ENCODE measurements at places on chromosomes 2 and 18. TPM values are rescaled to one million over a fixed set of nuclear protein-coding genes. Genes with fewer than 3 reads are reported as not detected.
A peak's percentile ranks its signal among the peaks of the same experiment; 100 is the strongest.

The FBLN7 gene
- 21.4 TPM for total RNA-seq

- peak overlapping the region; percentile 6 for H3K4me3 ChIP-seq
- no peaks in the 10 kb centered on the region for H3K27me3 ChIP-seq
- peaks cover 19% of the 10 kb centered on the region for H3K4me1 ChIP-seq
- peaks cover 2% of the 10 kb centered on the region for H3K36me3 ChIP-seq
These were observed 53.3 kb downstream of the ZNF236 start for GRCh38 chr18:76875390-76876325.

GRCh38 chr2:131413148-131413747 lies 49.3 kb upstream of the RAB6D start:
- no peak overlapping the region for H3K27ac ChIP-seq

- no peaks in the 10 kb centered on the region for H3K36me3 ChIP-seq
- no peak for DNase-seq
- H3K27ac ChIP-seq = no peak overlapping the region
- H3K4me3 ChIP-seq = no peak overlapping the region
These were observed 13.7 kb downstream of the DOCK10 start for GRCh38 chr2:225028572-225028971.

GRCh38 chr2:113200236-113200635 lies 26.5 kb downstream of the PSD4 start:
- peaks cover 22% of the 10 kb centered on the region for H3K4me1 ChIP-seq
- no peak overlapping the region for H3K27ac ChIP-seq
- peak overlapping the region; percentile 57 for H3K4me3 ChIP-seq
- DNase-seq = no peak
- no peaks in the 10 kb centered on the region for H3K36me3 ChIP-seq
- peaks cover 12% of the 10 kb centered on the region for H3K27me3 ChIP-seq

GRCh38 chr18:42436222-42436765 lies 481.3 kb downstream of the PIK3C3 start:
- H3K4me3 ChIP-seq = no peak overlapping the region
- H3K4me1 ChIP-seq = no peaks in the 10 kb centered on the region
- H3K27me3 ChIP-seq = no peaks in the 10 kb centered on the region
- no peak for DNase-seq
- H3K27ac ChIP-seq = peak overlapping the region; percentile 22

DNA sequence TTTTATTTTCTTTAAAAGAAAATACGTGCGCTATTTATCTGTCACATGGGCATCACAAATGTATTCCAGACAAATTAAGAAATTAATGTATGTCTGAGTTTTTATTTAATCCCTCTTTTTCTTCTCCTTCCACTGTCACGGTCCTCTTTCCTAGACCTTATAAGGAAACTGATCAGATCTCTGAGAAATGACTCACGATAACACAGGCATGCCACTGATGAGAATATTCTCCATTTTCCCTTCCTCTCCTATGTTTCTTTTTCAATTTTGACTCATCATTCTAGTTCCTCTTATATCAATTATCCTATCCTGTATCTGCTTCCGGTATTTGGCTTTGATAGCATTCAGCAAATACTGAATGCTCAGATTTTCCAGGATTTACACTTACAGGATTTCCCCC lies 121.8 kb downstream of the DSC3 start:
- H3K4me3 ChIP-seq = no peak overlapping the region
- H3K4me1 ChIP-seq = peaks cover 4% of the 10 kb centered on the region
- no peak for DNase-seq

DNA sequence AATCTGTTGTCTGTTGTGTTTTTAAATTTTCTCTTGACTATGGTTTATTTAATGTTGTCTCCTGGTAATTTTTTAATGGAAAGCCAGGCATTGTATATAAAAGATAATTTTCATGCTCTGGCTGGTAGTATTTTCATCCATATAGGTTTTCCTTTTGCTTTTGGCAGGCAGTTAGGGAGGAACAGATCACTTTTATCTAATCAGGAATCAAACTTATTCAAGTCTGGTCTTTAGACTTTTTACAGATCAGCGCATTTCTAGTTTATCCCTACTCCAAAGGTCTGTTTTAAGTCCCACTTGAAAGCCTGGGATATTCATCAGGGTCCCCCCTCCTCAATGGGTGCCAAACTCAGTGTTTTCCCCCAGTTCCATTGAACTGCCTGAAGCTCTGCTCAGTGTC lies 17.2 kb downstream of the PLB1 start:
- no peak overlapping the region for H3K27ac ChIP-seq
- peaks cover 39% of the 10 kb centered on the region for H3K27me3 ChIP-seq
- peaks cover 2% of the 10 kb centered on the region for H3K36me3 ChIP-seq
- DNase-seq = no peak

- no peaks in the 10 kb centered on the region for H3K27me3 ChIP-seq
- DNase-seq = no peak
- H3K27ac ChIP-seq = no peak overlapping the region
- no peaks in the 10 kb centered on the region for H3K4me1 ChIP-seq
- H3K36me3 ChIP-seq = peaks cover 33% of the 10 kb centered on the region
These were observed 27.1 kb downstream of the ASB1 start for GRCh38 chr2:238453842-238454241.

DNA sequence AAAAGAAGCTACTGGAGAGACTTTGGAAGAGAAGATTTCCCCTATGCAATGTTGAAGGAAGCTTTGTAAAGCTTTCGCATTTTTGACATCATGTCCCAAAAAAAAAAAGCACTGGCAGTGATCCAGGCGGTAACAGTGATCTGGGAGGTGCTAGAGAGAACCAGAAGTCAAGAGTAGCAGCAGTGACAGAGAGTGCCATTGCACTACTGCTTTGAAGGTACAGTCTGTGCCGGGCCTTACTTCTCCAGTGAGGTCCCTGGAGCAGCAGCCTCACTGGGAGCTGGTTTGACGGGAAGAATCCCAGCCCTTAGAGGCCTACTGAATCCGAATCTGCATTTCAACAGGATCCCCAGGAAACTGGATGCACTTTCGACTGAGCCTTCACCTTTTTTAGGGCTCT lies 50.9 kb upstream of the ATL2 start:
- no peak overlapping the region for H3K27ac ChIP-seq
- peaks cover 3% of the 10 kb centered on the region for H3K27me3 ChIP-seq
- H3K4me1 ChIP-seq = peaks cover 24% of the 10 kb centered on the region
- no peaks in the 10 kb centered on the region for H3K36me3 ChIP-seq
- H3K4me3 ChIP-seq = no peak overlapping the region

The PSD4 gene
- total RNA-seq = 2.4 TPM

The RAPH1 gene
- 25.7 TPM for total RNA-seq

GRCh38 chr18:79385708-79386341 lies 9.9 kb upstream of the NFATC1 start:
- H3K27me3 ChIP-seq = peaks cover 39% of the 10 kb centered on the region
- DNase-seq = no peak
- no peak overlapping the region for H3K4me3 ChIP-seq
- peaks cover 4% of the 10 kb centered on the region for H3K4me1 ChIP-seq
- no peaks in the 10 kb centered on the region for H3K36me3 ChIP-seq

- H3K27me3 ChIP-seq = no peaks in the 10 kb centered on the region
- no peak overlapping the region for H3K27ac ChIP-seq
- H3K4me1 ChIP-seq = no peaks in the 10 kb centered on the region
These were observed 1.7 kb upstream of the QPCT start for GRCh38 chr2:37342591-37343220.

DNA sequence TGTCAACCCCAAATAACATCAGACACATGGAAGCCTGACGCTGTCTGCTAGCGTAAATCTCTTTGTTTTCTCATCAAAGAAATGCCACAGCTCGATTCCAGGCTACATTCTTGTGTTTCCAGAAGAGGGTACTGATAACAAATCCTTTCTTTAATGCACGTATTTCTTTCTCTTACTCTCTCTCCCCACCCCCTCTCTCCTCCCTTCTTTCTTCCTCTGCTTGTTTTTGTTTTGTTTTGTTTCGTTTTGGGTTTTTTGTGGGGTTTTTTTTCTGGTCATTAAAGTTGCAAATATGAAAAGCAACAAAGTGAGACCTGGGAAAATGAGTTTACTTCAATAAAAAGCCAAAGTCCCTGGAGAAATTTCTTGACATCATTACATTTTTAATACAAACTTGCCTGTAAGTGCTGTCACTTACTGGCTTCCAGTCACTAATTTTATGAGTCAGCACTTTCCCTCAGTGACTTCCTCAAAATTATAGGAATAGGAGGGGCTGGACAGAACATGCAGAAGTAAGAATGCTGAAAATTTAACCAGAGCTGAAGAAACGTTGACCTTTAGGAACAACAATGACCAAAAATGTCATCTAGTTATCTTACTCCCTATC lies 106.7 kb upstream of the NABP1 start:
- no peaks in the 10 kb centered on the region for H3K27me3 ChIP-seq
- H3K4me3 ChIP-seq = no peak overlapping the region
- H3K4me1 ChIP-seq = peaks cover 8% of the 10 kb centered on the region

DNA sequence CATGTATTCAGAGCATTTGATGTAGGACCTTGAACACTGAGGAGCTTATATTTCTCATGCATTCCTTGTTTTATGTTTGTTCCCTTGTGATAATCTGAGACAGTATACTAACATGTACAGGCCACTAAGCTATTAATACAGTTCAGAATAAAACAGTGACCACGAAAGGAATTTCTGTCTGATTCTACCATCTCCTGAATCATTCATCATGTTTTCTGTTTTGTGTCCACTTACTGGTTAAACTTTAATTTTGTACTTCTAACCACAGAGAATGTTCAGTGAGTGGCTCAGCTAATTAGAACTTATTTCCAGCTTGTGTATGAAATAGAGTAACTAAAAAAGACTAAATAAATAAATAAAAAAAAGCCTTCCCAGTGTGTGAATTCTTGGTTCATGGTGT lies 110.4 kb downstream of the LRP1B start:
- no peaks in the 10 kb centered on the region for H3K36me3 ChIP-seq
- H3K4me1 ChIP-seq = no peaks in the 10 kb centered on the region
- no peak for DNase-seq
- no peak overlapping the region for H3K27ac ChIP-seq

The CACNB4 gene
- 6.0 TPM for total RNA-seq

DNA sequence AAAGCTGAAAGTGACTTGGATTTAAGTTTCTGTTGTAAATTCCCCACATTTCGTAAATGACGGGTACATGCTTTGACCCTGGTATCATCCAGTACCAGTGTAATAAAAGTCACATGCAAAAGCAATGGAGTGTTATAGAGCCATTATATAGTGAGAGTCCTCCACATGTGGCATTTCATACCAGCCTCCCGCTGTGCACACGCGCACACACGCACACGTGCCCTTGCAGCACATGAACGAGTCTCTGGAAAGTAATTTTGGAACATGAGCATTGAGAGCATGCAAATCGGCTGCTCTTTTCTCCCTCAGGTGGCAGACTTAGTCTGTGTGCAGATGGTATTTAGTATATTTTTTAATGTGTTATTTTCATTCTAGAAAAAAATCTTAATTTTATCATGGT lies 198.1 kb downstream of the ZNF407 start:
- no peak overlapping the region for H3K4me3 ChIP-seq
- H3K27me3 ChIP-seq = no peaks in the 10 kb centered on the region
- H3K36me3 ChIP-seq = no peaks in the 10 kb centered on the region
- peaks cover 6% of the 10 kb centered on the region for H3K4me1 ChIP-seq
- H3K27ac ChIP-seq = no peak overlapping the region

The RTN4 gene
- 204 TPM for total RNA-seq

DNA sequence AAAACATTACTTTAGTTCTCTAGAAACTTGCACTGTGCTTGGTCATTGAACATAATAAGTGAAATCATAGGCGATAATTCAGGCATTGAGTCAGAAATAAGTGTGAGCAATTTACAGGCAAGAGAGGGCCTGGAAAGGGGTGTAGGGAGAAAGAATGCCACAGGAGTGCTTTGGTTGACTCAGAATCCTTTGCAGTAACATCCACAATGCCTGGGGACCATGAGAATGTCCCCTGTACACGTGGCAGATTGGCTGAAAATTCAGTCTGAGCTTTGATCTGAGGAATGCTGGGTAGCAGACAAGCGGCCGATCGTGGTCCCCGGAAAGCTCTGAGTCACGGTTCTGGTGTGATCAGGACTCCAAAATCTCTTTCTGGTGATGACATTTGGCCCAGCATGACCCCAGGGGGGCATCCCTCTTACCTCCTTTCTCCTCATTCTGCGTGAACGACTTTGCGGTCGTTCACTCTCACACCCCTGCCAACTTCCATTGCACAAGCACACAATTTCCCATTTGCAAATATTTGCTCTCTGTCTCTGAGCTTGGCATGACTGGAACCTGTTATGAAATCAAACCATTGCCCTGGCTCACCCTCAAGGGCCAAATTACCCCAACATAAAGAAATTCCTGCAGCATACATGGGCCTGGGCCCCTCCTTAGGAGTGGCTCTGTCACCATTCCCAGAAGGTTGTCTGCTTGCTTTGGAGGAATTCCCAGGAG lies 305.0 kb upstream of the EPAS1 start:
- no peak overlapping the region for H3K4me3 ChIP-seq
- no peak for DNase-seq
- H3K27ac ChIP-seq = no peak overlapping the region
- H3K36me3 ChIP-seq = no peaks in the 10 kb centered on the region
- H3K27me3 ChIP-seq = no peaks in the 10 kb centered on the region

The NABP1 gene
- 8.9 TPM for total RNA-seq

GRCh38 chr2:151853070-151853758 lies 25.0 kb upstream of the ARL5A start:
- H3K4me3 ChIP-seq = no peak overlapping the region
- H3K4me1 ChIP-seq = peaks cover 10% of the 10 kb centered on the region
- no peak for DNase-seq
- H3K27me3 ChIP-seq = no peaks in the 10 kb centered on the region

- H3K27me3 ChIP-seq = peaks cover 3% of the 10 kb centered on the region
- H3K4me1 ChIP-seq = peaks cover 19% of the 10 kb centered on the region
- no peak overlapping the region for H3K27ac ChIP-seq
- no peaks in the 10 kb centered on the region for H3K36me3 ChIP-seq
- H3K4me3 ChIP-seq = peak overlapping the region; percentile 50
These were observed 1.2 kb downstream of the ANKRD53 start for GRCh38 chr2:70979626-70980025.

The SLC5A7 gene
- total RNA-seq = 3.0 TPM

- H3K4me3 ChIP-seq = no peak overlapping the region
- H3K27ac ChIP-seq = no peak overlapping the region
These were observed 7.2 kb downstream of the IL1B start for GRCh38 chr2:112829101-112829960.

The LIMS4 gene
- total RNA-seq = 0.75 TPM

DNA sequence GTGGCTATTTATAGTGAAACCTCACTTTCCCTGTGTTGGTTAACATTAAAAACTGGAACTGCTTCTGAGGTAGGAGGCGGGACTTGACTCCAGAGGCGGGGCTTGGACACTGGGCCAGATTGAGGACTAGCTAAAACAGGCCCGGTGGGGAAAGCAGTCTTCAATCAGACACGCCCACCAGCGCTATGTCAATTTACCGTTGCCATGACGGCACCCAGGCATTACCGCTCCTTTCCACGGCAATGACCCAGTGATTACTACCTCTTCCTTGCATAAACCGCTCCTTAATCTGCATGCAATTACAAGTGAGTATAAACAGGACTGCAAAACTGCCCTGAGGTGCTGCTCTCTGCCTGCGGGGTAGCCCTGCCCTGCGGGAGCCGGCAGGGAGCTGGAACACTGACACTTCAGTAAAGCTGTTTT lies 35.3 kb downstream of the LRRFIP1 start:
- peak; percentile 55 for DNase-seq
- H3K27me3 ChIP-seq = no peaks in the 10 kb centered on the region
- H3K4me3 ChIP-seq = peak overlapping the region; percentile 28
- peak overlapping the region; percentile 63 for H3K27ac ChIP-seq
- peaks cover 59% of the 10 kb centered on the region for H3K4me1 ChIP-seq

GRCh38 chr2:237774811-237775553 lies 23.6 kb upstream of the RBM44 start:
- peaks cover 11% of the 10 kb centered on the region for H3K4me1 ChIP-seq
- no peak overlapping the region for H3K4me3 ChIP-seq
- no peaks in the 10 kb centered on the region for H3K27me3 ChIP-seq
- DNase-seq = peak; percentile 59
- H3K36me3 ChIP-seq = peaks cover 31% of the 10 kb centered on the region

The ICOS gene
- total RNA-seq = not detected

The GFPT1 gene
- total RNA-seq = 30.0 TPM

The GMPPA gene
- 26.1 TPM for total RNA-seq

GRCh38 chr2:118568700-118569099 lies 278.7 kb downstream of the EN1 start:
- no peaks in the 10 kb centered on the region for H3K36me3 ChIP-seq
- H3K4me1 ChIP-seq = peaks cover 9% of the 10 kb centered on the region
- no peak overlapping the region for H3K27ac ChIP-seq
- no peak for DNase-seq
